Large intestine (tissue), 12 donors: ENCODE measurements at places on chromosomes 2 and 18. TPM values are rescaled to one million over a fixed set of nuclear protein-coding genes. Genes with fewer than 3 reads are reported as not detected.

- no peaks in the 10 kb centered on the region for H3K36me3 ChIP-seq
- DNase-seq, result no peak
- no peak overlapping the region for H3K27ac ChIP-seq
- H3K27me3 ChIP-seq, result no peaks in the 10 kb centered on the region
- no peak overlapping the region for H3K4me3 ChIP-seq
Measured at GRCh38 chr2:204357286-204357685, 188.0 kb upstream of the PARD3B start.

GRCh38 chr2:71540818-71541217, 87.5 kb downstream of the DYSF start:
- H3K36me3 ChIP-seq, result no peaks in the 10 kb centered on the region
- H3K27ac ChIP-seq, result no peak overlapping the region
- H3K4me3 ChIP-seq, result no peak overlapping the region

DNA sequence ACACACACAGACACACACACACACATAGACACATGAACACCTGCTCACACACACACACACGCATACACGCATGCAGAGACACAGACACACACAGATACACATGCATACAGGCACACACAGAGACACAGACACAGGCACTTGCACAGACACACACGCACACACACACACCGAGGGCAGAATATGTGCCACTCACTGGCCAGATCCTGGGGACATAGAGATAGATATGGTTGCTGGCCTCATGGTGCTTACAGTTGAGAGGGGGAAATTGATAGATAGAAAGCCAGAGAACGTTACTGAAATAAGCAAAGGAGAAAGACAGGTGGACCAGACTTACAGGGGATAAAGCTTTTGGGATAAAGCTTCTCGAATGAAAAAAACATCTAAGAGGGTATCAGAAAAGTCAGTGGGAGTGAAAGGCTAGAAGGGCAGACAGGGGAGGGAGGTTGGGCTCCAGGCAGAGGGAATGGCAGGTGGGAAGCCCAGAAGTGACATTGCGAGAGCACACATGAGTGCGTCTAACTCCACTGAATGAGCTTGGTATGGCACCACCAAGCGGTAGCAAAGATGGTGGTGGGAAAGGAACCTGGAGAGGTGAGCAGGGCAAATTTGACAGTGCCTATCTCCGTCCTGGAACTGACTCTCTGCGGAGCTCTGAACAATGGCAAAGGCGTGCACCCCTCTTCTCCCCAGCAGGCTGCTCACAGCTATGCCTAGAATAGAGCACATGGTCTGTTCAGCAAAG, 390.1 kb upstream of the TRIB2 start:
- no peak overlapping the region for H3K4me3 ChIP-seq
- H3K27ac ChIP-seq, result no peak overlapping the region
- DNase-seq, result no peak
- H3K27me3 ChIP-seq, result no peaks in the 10 kb centered on the region
- H3K36me3 ChIP-seq, result no peaks in the 10 kb centered on the region
- no peaks in the 10 kb centered on the region for H3K4me1 ChIP-seq

The CHRNG gene
- polyA plus RNA-seq, result 0.21 TPM

The ABCG8 gene
- 24.3 TPM for polyA plus RNA-seq

The RAB6C gene
- 0.21 TPM for polyA plus RNA-seq

- no peaks in the 10 kb centered on the region for H3K27me3 ChIP-seq
- no peak overlapping the region for H3K4me3 ChIP-seq
- no peaks in the 10 kb centered on the region for H3K36me3 ChIP-seq
- peaks cover 39% of the 10 kb centered on the region for H3K4me1 ChIP-seq
- no peak overlapping the region for H3K27ac ChIP-seq
Measured at GRCh38 chr2:28360718-28361293, 31.9 kb upstream of the FOSL2 start.

GRCh38 chr18:46037512-46038305, 34.4 kb downstream of the PSTPIP2 start:
- H3K36me3 ChIP-seq, result peaks cover 2% of the 10 kb centered on the region
- no peaks in the 10 kb centered on the region for H3K4me1 ChIP-seq
- no peak overlapping the region for H3K4me3 ChIP-seq
- DNase-seq, result no peak
- H3K27ac ChIP-seq, result no peak overlapping the region

DNA sequence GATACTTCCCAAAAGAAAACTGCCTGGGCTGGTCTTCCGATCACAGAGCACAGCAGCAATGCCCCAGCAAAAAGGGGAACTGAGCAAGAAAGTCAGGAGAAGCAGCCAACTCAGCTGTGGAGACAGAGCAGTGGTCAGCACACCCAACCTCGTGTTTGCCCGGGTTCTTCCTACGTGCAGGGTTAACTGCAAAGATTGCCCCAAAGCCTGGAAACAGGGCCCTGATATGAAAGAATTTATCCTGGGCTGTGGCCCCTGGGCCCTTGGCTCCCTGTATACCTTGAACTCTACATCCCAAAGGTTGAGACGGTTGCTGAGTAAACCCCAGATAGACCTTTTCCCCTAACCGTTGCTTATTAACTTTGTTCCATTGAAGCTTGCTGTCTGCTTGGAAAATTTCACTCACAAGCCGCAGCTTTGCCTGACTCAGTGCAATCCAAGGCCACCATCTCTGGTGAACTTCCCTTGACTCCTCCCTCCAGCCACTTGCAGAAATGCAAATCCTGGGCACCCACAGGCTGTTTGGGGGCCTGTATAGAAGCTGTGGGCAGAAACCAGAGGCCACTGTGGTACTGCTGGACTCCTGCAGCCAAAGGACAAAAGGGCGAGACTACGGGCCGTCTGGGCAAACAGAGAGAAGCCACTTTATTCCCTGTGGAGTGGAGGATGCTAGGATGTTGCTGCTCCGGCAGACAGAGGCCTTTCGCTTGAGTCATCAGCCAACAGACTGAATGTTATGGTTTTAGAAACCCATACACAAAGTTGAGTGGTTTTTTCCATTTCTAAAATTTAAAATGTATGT, 18.2 kb downstream of the NRP2 start:
- H3K4me1 ChIP-seq, result peaks cover 26% of the 10 kb centered on the region
- DNase-seq, result peak; percentile 78
- H3K27ac ChIP-seq, result no peak overlapping the region
- H3K4me3 ChIP-seq, result no peak overlapping the region
- H3K27me3 ChIP-seq, result no peaks in the 10 kb centered on the region
